ENCODE measurements at places on chromosomes 6 and 20. TPM values are rescaled to one million over a fixed set of nuclear protein-coding genes. Genes with fewer than 3 reads are reported as not detected.
A peak's percentile ranks its signal among the peaks of the same experiment; 100 is the strongest.

- DNase-seq, result no peak
Measured at GRCh38 chr6:137102050-137102848, 57.5 kb upstream of the IL20RA start.

DNA sequence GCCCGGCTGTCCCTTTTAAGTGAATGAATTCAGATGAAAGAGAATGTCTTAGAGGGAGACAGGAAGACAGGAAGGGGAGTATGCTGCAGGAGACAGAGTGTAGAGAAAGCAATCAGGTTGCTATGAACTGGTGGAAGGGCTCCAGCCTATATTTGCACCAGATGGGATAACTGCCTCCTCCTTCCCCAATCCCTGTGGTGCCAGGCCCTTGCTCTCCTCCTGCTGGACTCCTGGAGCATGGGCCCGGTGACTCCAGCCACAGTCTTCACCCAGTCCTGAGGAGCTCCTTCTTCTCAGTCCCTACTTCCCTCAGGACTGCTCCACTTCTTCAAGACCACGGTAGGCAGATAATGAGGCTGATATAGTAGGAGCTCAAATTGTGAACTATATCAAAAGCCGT lies 91.8 kb downstream of the TMEM200A start:
- no peak for DNase-seq

DNA sequence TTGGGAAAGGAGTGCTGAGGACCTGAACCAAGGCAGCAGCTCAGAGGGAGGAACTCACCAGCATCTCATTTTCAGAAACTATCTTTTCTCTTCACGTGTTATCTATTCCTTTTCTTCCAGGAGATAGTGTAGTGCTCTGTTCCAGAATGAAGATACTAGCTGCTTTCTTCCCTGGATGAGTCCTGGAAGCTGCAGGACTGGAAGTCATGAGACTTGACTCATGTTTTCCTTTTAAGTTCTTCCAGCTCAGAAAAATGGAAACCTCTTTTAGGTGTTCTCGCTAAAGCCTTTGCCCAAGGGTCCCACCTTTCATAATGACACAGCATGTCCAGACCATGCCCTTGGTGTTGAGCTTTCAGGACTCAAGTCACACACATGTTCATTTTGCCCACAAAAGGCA lies 106.7 kb downstream of the UNC5CL start:
- no peak for DNase-seq

DNA sequence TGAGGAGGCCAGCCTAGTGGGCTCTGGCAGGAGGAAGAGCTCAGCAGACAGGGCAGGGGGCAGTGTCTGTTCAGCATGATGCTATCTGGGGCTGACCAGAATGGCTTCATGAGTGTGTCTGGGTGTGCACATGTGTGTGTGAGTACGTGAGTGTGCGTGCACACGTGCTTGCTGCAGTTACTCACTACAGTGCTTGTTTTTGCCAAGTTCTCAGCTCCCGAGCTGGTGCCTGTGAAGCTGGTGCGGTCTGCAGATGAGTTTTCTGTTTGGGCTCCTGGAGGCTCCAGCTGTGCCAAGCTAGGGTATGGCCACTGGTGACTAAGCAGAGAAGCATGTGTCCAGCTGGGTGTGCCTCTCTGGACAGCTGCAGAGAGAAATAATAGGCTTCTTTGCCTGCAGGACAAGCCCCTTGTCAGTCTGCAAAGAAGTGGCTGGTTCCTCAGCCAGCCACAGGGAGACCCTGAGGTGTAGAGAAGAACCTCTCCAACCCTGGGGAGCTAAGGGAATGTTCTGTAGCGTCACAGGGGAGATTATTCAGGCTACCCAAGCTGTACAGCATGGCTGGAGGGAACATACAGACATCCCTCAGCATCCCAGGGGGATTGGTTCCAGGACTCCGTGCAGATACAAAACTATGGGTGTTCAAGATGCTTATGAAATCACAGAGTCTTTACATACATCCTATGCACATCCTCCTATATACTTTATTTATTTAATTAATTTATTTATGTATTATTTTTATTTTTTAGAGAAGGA lies 40.2 kb upstream of the FAM50B start:
- peak; percentile 83 for DNase-seq

GRCh38 chr6:26311385-26312095 lies 53.5 kb upstream of the BTN3A2 start:
- DNase-seq, result no peak

CDH26 gene
- total RNA-seq, result 2.1 TPM

NKX2-2 gene
- total RNA-seq, result not detected

All from sigmoid colon (tissue), 7 donors.